ENCODE measurements at places on chromosomes 12 and 14.

GRCh38 chr14:43540948-43541347 is 966.1 kb downstream of the FSCB start:
- DNase-seq, result no peak

GRCh38 chr12:40439771-40440492 is 215.1 kb downstream of the LRRK2 start:
- no peak for DNase-seq

DNA sequence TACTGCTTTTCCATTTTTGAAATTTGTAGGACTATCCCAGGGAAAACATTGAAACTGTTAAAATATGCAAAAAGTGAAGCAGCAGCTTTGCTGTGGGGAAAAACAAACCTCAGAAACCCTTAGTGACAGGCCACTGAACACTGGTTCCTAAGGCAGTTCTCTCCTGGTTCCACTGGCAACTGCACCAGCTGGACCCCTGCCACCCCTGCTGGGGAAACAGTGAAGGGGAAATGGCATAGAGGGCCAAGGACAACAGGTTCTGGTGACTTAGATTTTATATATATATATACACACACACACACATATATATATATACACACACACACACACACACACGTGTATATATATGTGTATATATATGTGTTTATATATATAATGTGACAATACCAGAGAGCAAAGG is 16.2 kb upstream of the KRT7 start:
- no peak for DNase-seq

DNA sequence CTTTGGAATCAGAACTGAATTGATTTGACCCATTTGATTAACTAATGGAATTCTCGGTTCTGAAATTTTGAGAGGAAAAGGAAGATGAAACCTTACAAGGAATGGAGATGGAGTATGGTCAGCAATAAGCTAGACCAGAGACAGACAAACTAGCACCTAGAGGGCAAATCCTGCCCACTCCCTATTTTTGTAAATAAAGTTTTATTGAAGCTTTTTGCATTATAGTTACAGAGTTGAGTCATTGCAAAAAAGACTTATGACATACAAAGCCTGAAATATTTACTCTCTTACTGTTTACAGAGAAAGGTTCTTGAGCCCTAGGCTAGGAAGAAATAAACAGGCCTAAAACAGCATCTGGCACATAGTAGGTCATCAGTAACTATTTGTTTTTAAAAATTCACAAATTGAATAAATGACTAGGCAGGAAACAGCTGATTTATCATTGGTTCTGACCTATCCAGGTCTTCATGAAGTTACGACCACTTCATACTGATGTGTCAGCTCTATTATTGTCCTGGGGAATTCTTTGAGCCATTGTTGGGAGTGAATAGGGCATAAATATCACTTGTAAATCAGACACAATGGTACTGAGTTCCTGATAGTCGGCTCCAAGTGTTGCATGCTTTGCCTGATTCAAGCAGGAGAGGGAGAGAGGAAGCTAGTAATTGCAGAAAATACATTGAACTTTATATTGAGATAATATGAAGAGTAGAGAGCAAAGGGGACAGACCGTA is 14.6 kb upstream of the STAB2 start:
- no peak for DNase-seq

DNA sequence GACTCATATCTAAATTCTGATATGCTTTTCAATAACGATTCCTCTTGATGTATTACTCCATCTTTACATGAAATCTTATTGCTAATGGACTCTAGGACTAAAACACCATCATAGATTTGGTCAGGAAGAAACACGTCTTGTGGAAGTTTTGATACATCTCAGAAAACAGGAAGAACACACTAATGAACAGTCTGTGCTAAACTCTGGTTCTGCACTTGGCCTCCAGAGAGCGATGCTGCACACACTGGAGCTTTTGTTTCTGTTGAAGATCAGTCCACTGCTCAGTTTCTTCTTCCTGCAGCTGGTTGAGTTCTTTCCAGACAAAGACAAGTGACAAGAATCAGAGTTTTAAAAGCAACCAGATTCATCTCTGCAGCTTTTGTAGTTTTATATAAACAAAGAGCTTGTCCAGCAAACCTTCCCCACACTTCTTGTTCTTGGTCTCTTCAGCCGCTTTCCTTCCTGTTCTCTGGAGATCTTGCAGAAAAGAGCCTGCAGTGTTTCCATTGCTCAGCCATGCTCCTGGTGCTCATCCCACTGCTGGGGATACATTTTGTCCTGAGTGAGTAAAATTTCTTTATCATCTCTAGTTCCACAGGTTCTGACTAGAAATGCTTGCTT is 229.1 kb upstream of the OR4E1 start:
- DNase-seq, result no peak

- DNase-seq, result no peak
These were observed 25.0 kb downstream of the DACT1 start for GRCh38 chr14:58662759-58663158.

DNA sequence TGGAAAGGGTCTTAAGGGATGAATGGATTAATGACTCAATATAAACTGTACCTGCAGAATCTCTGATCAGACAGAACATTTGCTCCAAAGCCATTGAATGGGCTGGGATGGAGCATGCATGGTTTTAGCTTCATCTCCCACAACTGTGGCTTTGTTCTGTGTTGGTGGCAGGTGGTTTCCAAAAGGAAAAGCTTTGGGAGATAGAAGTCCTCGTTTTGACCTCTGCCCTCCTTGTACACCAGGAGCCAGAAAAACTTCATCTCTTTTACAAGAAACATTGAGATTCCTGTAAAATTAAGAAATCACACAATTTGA is 39.5 kb downstream of the GPR65 start:
- no peak for DNase-seq

- no peak for DNase-seq
These were observed 184.8 kb upstream of the PDE3A start for GRCh38 chr12:20183563-20183962.

- no peak for DNase-seq
These were observed 26.7 kb downstream of the C12orf75 start for GRCh38 chr12:105357162-105357691.

DNA sequence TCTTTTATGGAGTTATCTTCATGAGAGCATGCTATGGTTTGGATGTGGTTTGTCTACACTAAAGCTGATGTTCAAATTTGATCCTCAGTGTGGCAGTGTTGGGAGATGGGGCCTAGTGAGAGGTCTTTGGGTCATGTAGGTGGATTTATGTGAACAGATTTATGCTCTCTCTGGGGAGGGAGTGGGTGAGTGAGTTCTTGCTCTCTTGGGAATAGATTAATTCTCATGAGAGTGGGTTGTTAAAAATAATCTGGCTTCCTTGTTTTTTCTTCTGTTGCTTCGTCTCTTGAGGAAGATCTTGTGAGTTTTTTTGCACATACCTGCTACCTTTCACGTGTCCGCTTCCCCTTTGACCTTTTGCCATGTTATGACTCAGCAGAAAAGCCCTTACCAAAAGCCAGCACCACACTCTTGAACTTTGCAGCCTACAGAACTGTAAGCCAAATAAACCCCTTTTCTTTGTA is 20.5 kb downstream of the DERA start:
- no peak for DNase-seq

GRCh38 chr14:61503167-61503801 is 181.9 kb downstream of the PRKCH start:
- DNase-seq, result peak; percentile 32

DNA sequence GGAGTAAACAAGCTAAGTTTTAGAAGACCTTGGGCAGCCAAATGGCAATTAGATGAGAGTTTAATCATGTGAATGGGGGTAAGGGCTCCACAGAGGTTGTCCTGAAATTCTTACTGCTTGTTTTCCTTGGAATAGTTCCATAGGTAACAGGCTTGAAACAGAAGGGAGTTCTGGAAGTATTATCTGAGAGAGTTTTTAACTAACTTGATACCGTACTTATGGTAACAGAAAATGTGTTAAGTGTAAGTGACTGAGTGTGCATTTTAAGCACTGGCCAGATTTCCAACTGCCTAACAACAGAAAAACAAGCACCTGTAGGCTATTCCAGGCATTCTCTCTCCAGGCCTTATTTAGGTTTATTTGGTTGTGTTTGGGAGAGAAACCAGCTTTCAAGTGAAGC is 414.6 kb upstream of the PDE3A start:
- DNase-seq, result no peak

- DNase-seq, result no peak
These were observed 2.2 kb upstream of the ATXN3 start for GRCh38 chr14:92108345-92109254.

GRCh38 chr12:100674036-100674888 is 100.8 kb downstream of the GAS2L3 start:
- DNase-seq, result no peak

DNA sequence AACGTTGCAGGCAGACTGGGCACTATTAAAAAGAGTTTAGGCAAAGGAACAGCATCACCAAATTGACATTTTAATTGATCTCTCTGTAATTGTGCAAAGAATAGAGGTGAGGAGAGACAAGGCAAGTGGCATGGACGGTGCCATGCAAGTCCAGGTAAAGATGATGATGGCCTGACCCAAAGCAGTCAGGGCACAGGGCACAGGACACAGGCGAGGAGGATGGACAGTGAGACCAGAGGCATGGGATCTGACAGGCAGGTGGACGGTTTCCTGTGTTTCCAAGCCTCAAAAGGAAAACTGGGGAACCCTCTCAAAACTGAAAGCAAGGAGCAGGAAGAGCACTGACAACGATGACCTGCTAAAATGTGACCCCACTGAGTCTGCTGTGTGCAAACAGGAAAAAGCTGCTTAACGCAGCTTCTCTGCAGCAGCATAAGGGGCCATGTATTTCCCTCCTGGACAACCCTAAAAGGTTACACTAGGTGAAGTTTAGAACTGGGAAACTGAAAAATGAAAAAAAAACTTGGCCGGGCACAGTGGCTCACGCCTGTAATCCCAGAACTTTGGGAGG is 50.9 kb downstream of the CLIP1 start:
- DNase-seq, result no peak

GRCh38 chr12:22257100-22257499 is 77.4 kb downstream of the ST8SIA1 start:
- no peak for DNase-seq

DNA sequence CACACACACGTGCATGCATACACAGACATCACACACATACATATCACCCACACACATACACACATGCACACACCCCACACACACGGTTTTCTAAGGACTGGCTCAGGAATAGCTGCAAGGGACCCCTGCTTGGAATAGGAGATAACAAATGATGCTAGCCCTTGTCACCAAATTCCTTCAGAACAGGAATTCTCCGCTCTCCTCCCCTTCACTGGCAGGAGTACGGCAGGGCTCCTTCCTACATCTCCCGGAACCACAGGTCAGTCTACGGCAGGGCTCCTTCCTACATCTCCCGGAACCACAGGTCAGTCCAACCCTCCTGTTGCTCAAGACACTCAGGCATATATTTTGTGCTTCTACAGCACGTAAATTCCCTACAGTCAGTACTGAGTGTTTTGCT is 23.9 kb downstream of the PHLDA1 start:
- DNase-seq, result no peak

- DNase-seq, result no peak
These were observed 23.5 kb downstream of the OR6C68 start for GRCh38 chr12:55515696-55516095.

DNA sequence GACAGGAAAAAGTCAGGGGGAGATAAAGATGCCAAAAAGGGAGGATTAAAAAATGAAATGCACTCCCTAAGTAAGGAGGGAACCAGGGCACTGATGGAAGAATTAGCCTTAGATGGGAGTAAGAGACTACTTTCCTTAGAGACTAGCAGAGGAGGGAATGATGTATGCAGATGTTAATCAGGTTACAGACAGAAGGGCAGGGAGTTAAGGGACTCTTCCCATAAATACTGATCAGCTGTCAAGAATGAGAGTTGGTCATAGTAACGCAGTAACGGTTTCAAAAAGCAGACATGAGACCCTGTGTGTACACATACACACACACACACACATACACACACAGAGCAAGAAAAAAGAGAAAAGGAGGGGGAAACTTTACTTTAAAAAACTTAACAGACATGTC is 93.4 kb downstream of the PHLDA1 start:
- no peak for DNase-seq

GRCh38 chr12:48958049-48958388 is 732 bp upstream of the ARF3 start:
- no peak for DNase-seq

DNA sequence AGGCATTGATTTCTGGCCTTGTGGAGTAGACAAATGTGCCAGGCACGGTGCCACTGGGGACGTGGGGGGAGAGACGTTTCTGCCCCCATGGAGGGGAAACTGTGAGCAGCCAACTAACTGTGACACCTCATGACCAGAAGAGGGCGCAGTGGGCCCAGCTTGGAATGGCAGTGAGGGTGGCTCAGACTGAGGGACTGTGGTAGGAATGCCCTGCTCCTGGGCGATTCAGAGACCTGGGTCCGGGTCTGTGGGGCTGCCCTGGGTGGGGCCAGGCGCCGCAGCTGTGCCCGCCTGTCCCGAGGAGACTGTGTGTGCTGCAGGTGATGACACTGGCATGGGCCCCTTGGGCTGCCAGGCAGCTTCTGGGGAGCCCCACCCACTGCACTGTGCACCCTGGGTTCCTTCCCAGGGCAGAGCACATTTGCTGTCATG is 60.6 kb downstream of the SLC25A47 start:
- peak; percentile 30 for DNase-seq

DNA sequence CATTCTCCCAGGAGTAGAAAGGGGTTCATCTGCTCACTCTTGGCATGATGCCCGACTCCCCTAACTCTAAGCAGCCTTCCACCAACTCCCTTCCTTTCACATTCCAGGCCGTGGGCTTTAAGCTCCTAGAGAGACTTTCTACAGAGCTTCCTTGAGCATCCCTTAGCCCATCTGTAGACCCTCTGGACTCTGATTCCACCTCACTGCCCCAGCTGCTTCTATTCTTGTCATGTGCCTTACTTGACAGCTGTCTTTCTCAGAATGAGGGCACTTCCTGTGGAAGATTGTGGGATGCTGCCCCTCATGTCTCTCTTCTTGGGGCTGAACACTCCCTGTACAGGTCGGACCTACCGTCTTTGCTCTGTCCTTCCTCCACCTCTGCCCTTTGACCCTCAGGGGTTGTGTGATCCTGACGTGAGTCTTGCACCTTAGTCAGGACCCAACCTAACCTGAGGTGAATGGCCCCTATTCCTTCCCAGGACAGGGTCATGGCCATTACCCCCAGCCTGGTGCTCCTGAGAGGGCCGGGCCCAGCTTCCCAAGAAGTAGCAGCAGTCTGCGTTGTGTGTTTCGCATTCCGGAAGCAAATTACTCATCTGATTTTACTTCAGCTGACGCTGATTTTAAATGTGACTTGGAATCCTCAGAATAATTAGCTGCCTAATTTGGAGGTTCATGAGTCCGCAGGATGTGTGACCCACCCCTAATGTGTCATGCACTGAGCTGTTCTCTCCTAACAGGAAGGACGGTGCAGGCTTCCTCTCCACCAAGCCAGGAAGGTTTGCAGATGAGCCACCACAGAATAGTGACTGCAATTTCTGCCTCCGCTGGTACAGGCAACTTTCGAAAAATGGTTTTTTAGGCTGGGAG is 2.7 kb upstream of the GALNT6 start:
- DNase-seq, result no peak

GRCh38 chr12:50201987-50202521 is 34.9 kb upstream of the CERS5 start:
- no peak for DNase-seq

- DNase-seq, result no peak
These were observed 16.9 kb downstream of the EVL start for GRCh38 chr14:100081997-100082625.
